ENCODE measurements at places on chromosomes 6 and 20. TPM values are rescaled to one million over a fixed set of nuclear protein-coding genes. Genes with fewer than 3 reads are reported as not detected.

The CD109 gene
- 80.0 TPM for total RNA-seq

The TNNC2 gene
- 0.66 TPM for total RNA-seq

The HS3ST5 gene
- not detected for total RNA-seq

The VSTM2L gene
- 0.22 TPM for total RNA-seq

The FAM162B gene
- total RNA-seq: not detected

The SAYSD1 gene
- total RNA-seq: 15.2 TPM

The SLC35F1 gene
- under 0.01 TPM for total RNA-seq

The EPPIN gene
- not detected for total RNA-seq

The ABHD16B gene
- total RNA-seq: not detected

The FAXC gene
- 0.14 TPM for total RNA-seq

The AGPAT4 gene
- total RNA-seq: 13.5 TPM

The PLTP gene
- total RNA-seq: 14.6 TPM

The CLVS2 gene
- not detected for total RNA-seq

The SLC17A3 gene
- total RNA-seq: not detected

The ACTL10 gene
- total RNA-seq: 1.6 TPM

The LRRN4 gene
- total RNA-seq: 0.29 TPM

The GSTA1 gene
- not detected for total RNA-seq

The UBD gene
- not detected for total RNA-seq

The CRISP3 gene
- total RNA-seq: not detected

The RXRB gene
- 23.5 TPM for total RNA-seq

The SLC17A2 gene
- not detected for total RNA-seq

The FNDC11 gene
- total RNA-seq: 0.43 TPM

The HDDC2 gene
- total RNA-seq: 50.1 TPM

The BPIFB1 gene
- total RNA-seq: not detected

The VSX1 gene
- total RNA-seq: not detected

The MATN4 gene
- not detected for total RNA-seq

The ERVFRD-1 gene
- total RNA-seq: 0.22 TPM

The MYBL2 gene
- 34.4 TPM for total RNA-seq

The SLC22A16 gene
- not detected for total RNA-seq

The PROKR2 gene
- total RNA-seq: not detected

The RAD21L1 gene
- 0.66 TPM for total RNA-seq

The CD93 gene
- total RNA-seq: not detected

The NUP43 gene
- 53.0 TPM for total RNA-seq

The PRR3 gene
- total RNA-seq: 7.9 TPM

The FKBP5 gene
- 1.3 TPM for total RNA-seq

The IP6K3 gene
- 0.29 TPM for total RNA-seq

The SERINC1 gene
- 219 TPM for total RNA-seq

The OPRM1 gene
- total RNA-seq: not detected

The RAB32 gene
- total RNA-seq: 64.6 TPM

The ASCC3 gene
- 67.6 TPM for total RNA-seq

The BTNL2 gene
- not detected for total RNA-seq

The PNLDC1 gene
- not detected for total RNA-seq

The BPIFB2 gene
- not detected for total RNA-seq

The FOXA2 gene
- under 0.01 TPM for total RNA-seq

The TNFAIP3 gene
- 19.0 TPM for total RNA-seq

The OXT gene
- not detected for total RNA-seq

The NEURL2 gene
- 11.8 TPM for total RNA-seq

The EDN1 gene
- 0.88 TPM for total RNA-seq

The ULBP1 gene
- total RNA-seq: 0.86 TPM

The THEMIS gene
- not detected for total RNA-seq

The ARFGEF2 gene
- total RNA-seq: 54.7 TPM

The LAMA5 gene
- 53.8 TPM for total RNA-seq

The SAPCD1 gene
- total RNA-seq: 0.44 TPM

Measured in placental pericyte (primary cell).